ENCODE measurements at places on chromosomes 12 and 14.

GRCh38 chr14:95876761-95877538, at the start of gene TUNAR:
Gene TUNAR, plus strand, starts transcription at chr14:95876832.
- DNase-seq, result no peak

DNA sequence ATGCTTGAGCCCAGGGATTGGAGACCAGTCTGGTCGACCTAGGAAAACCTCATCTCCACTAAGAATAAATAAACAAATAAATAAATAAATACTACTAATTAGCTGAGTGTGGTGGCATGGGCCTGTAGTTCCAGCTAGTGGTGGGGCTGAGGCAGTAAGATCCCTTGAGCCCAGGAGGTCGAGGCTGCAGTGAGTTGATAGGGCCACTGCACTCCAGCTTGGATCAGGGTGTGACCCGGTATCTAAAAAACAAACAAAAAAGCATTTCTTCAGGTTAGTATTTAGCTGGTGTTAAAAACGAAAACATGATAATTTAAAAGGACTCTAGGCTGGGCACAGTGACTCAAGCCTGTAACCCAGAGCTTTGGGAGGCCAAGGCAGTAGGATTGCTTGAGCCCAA, 1.2 kb upstream of the FGD4 start:
- no peak for DNase-seq

DNA sequence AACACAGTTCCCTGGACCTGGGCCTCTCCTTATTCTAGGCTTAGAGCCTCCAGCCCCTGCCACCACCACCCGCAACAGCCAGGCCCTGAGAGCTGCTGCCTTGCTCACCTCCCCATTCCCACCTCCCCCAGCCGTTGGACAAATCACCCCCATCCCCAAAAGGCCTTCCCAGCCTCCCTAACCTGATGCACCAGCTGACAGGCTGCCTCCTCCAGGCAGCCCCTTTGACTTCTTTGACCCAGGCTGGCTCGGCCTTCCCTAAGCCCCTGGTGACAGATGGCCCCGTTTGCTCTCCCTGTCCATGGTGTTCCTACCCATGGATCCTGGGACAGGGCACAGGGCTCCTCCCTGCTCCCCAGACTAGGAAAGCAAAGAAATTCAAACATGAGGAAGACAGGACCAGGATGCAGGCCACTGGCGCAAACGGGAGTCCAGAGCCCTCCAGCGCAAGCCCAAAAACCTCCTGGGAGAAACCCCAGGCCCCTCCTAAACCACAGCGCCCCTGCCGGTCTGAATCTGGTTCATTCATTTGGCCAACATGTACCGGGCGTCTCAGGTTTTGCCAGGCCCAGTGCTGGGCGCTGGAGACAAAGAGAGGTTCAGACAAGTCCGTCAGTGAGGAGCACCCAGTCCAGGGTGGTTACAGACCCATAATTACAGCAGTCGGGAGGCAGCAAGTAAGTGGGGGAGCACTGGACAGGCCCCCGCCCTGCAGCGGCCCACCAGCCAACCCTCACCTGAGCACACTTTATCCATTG, 2.4 kb downstream of the AKT1 start:
- no peak for DNase-seq

DNA sequence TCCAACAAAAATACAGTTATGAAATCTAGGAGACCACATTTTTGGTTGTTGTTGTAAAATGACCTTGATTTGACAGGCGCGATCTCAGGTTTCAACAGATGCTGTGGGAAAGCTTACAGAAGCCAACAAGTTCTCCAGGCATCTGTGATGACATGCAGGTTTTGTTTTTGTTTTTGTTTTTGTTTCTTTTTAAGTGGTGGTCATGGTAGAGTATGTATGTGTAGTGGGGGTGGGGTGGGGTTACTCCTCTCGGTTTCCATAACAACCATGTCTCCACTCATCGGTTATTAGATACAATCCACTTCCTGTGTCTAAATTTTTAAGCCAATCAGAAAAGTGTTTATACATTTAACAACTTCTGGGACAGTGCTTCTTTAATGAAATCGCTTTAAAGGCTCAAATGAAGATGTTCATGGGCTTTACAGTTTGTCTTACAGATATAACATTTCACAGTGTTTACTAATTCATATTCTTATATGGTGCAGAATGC, 199.9 kb upstream of the FOXN3 start:
- DNase-seq, result no peak

DNA sequence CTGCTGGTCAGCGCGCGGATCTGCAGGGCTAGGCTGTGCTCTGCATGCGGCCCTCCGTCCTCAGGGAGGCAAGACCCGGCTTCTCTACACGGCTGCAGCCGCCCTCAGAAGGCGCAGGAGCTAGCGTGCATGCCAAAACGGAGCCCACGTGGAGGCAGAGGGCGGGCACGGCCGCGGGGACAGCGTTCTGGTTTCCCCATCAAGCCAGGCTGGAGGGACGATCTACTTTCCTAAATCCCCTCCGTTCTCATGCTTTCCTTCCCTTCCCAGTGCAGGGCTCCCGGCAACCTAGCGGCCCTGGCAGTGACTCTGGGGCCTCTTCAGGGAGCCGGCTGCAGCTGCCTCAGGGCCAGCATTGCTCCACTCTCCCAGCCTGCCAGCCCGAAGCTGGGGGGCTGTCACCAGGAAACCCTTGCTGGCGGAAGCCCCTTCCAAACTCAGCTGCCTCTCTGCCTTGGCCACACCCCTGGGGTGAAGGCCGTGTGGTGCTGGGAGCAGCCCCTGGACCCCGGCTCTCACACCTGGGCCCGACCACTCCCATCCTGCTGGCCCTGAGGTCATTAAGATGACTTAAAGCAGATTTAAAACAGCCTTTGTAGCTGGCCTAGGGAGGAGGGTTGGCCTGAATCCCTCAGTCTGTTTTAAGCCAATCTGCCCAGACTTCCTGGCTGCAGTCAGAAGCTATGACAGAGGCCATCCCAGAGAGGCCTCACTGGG, 9.2 kb upstream of the GOLGA3 start:
- DNase-seq, result no peak

- no peak for DNase-seq
Observed at GRCh38 chr14:33486332-33486890, 464.5 kb downstream of the EGLN3 start.

GRCh38 chr12:29730481-29730880, 53.3 kb downstream of the TMTC1 start:
- DNase-seq, result no peak

- no peak for DNase-seq
Observed at GRCh38 chr12:81105687-81106086, 27.8 kb downstream of the ACSS3 start.

DNA sequence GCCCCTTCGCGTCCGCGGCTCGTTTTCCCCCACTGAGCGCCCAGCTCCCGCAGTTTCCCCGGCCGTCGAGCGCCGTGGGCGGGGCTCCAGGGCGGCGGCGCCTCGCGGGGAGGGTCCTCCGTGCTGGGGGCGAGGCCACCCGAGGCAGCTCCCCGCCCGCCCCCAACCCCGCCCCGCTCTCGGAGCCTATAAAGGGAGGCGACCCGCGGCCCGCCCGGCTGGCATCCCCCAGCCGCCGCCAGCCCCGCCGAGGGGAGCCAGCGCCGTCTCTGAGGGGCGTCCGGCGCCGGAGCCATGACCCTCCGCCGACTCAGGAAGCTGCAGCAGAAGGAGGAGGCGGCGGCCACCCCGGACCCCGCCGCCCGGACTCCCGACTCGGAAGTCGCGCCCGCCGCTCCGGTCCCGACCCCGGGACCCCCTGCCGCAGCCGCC, at the start of gene TAMALIN:
Gene TAMALIN (plus strand): TSS at position 221 of the 432 bp plus-strand sequence. CDS start 74 bp downstream, at position 295.
- DNase-seq, result peak; percentile 55

- DNase-seq, result no peak
Observed at GRCh38 chr12:66190519-66191370, 1.7 kb downstream of the IRAK3 start.

GRCh38 chr12:46160101-46160980, 108.5 kb downstream of the SLC38A1 start:
- DNase-seq, result no peak

- DNase-seq, result no peak
Observed at GRCh38 chr14:39558525-39558924, 126.3 kb upstream of the FBXO33 start.

DNA sequence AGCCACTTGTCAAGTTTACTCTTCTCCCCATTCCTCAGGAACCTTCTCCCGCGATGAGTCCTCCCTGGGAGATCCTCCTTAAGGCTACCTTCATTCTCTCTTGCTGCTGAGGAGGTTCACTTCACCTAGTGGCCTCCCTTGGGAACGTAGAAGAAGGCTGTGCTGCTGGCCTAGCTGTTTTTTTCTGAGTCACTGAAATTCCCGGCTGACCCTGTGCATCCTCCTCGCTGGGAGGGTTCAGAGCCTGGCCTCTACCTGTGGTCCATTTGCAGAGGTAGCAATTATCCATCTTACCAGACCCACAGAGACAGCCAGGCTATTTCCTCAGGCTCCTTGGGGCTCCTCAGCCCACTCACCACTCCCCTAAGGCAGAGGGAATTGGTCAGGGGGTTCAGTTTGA, 4.6 kb downstream of the KRT82 start:
- no peak for DNase-seq

GRCh38 chr14:55964821-55965220, 153.4 kb upstream of the PELI2 start:
- no peak for DNase-seq

DNA sequence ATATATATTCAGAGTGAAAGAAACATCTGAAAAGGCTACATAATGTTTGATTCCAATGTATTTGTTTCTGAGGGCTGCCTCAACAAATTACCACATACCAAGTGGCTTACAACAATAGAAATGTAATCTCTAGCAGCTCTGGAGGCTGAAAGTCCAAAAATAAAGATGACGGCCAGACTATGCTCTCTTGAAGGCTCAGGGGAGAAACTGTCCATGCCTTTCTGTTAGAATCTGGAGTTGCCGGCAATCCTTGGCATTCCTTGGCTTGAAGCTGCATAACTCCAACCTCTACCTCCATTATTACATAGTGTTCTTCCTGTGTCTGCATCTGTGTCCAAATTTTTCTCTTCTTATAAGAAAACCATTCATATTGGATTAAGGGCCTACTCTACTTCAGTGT, 68.1 kb upstream of the PLEKHG7 start:
- no peak for DNase-seq

GRCh38 chr14:69882116-69882864, 3.1 kb downstream of the SMOC1 start:
- no peak for DNase-seq

DNA sequence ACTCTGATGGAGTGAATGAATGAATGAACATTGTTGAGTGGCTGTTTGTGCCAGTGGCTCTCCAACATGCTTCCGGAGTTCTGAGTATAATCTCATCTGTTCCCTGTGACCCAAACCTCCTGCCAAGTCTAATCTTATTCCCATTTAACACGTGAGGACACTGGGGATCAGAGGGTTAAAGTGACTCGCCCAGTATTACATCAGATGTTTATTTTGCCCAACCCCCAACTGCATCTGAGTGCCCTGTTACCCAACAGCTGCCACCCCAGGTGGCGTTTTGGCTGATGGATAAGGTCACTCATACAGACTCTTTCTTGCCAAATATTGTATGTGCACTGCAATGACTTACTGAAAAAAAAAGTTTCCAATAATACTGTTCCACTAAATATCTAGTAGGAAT, 210.9 kb downstream of the EXOC5 start:
- DNase-seq, result no peak

DNA sequence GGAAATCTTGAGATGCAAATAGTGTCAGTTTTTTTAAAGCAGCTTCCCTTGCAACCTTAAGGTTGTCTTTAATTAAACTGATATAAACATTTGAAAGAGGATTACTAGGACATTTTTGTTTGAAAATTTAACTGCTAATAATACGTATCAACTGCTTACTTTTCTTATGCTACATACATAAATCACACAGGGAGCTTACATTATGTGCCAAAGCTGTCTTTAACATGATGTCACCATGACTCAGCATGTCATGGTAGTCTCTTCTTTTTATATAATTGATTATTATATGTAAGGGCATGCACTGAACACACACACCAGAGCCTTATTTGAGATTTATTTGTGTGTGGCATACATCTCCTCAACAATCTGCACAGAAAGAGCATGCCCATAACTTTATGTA, 63.0 kb upstream of the PTHLH start:
- no peak for DNase-seq

- DNase-seq, result no peak
Observed at GRCh38 chr14:100576091-100577085, 10.8 kb downstream of the BEGAIN start.

- no peak for DNase-seq
Observed at GRCh38 chr12:89384050-89384758, 31.9 kb upstream of the DUSP6 start.

DNA sequence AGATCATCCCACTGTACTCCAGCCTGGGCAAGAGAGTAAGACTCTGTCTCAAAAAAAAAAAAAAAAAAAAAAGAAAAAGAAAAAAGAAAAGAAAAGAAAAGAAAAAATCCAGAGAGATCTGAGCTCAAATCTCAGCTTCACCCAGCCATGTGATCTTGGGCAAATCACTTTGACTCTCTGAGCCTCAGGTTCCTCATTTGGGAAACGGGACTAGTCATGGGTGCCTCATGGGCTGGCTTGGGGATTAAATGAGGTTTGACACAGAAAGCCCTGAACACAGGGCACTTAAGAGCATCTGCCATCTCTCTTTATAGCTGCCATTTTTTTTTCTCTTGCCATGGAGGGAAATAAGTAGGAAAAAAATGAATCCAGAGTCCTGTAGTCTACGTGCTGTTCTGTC, 86.2 kb upstream of the MYL2 start:
- no peak for DNase-seq

DNA sequence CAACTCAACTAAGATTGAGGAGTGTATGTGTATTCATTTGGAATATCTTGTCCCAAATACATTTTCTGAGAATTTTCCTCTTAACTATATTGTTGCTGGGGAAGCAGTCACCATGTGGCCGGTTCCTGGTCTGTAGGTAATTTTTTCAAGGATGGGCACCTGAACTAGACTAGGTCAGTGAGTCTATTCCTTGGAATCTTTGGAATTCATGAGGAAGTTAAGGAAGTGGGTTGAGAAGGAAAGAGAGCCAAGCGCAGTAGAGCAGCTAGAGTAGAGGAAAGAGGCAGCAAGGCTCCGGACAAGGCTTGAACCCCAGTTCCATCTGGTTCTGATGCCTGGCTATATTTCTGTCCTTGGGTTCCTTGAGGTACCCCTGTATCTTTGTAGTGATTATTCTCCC, 183.7 kb downstream of the DACT1 start:
- DNase-seq, result no peak
